Spleen (tissue), 13 donors: ENCODE measurements at places on chromosomes 2 and 18. TPM values are rescaled to one million over a fixed set of nuclear protein-coding genes. Genes with fewer than 3 reads are reported as not detected.
A peak's percentile ranks its signal among the peaks of the same experiment; 100 is the strongest.

GRCh38 chr2:15995603-15996002 is 55.3 kb downstream of the MYCN start:
- no peak overlapping the region for H3K4me3 ChIP-seq
- H3K27ac ChIP-seq, result no peak overlapping the region
- no peaks in the 10 kb centered on the region for H3K36me3 ChIP-seq
- H3K27me3 ChIP-seq, result no peaks in the 10 kb centered on the region
- H3K4me1 ChIP-seq, result no peaks in the 10 kb centered on the region

DNA sequence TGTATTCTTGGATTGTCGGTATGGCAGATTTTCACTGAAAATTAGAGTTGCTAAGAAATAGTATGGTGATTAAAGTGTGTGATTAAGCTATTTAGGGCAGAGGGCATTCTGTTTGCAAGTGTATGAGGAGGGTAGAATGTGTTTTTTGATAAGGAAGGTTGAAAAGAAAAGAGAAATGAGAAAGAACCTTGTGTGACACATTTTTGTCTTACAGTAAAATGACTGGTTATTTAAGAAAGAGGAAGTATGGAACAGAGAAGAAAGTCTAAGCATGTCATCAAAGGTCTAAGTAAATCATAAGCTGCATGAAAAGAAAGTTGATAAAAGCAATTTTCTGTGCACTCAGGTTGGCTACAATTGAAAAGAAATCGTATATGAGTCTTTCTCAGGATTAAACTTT is 5.2 kb upstream of the RSAD2 start:
- peaks cover 24% of the 10 kb centered on the region for H3K4me1 ChIP-seq
- H3K36me3 ChIP-seq, result no peaks in the 10 kb centered on the region
- no peak overlapping the region for H3K4me3 ChIP-seq
- no peak overlapping the region for H3K27ac ChIP-seq

GRCh38 chr2:180124273-180125139 is 117.4 kb upstream of the CWC22 start:
- no peaks in the 10 kb centered on the region for H3K36me3 ChIP-seq
- no peak for DNase-seq
- no peak overlapping the region for H3K27ac ChIP-seq
- H3K4me1 ChIP-seq, result no peaks in the 10 kb centered on the region
- no peak overlapping the region for H3K4me3 ChIP-seq

GRCh38 chr2:56192664-56193305 is 9.0 kb downstream of the CCDC85A start:
- H3K4me1 ChIP-seq, result no peaks in the 10 kb centered on the region
- H3K27ac ChIP-seq, result no peak overlapping the region
- no peak overlapping the region for H3K4me3 ChIP-seq
- no peak for DNase-seq

- no peaks in the 10 kb centered on the region for H3K4me1 ChIP-seq
- H3K4me3 ChIP-seq, result no peak overlapping the region
- no peaks in the 10 kb centered on the region for H3K36me3 ChIP-seq
- peak overlapping the region; percentile 39 for H3K27ac ChIP-seq
- H3K27me3 ChIP-seq, result no peaks in the 10 kb centered on the region
Measured at GRCh38 chr2:30300456-30301221, 69.3 kb downstream of the LBH start.

GRCh38 chr18:67916097-67916496 is 399.6 kb upstream of the DSEL start:
- no peak overlapping the region for H3K27ac ChIP-seq
- H3K4me3 ChIP-seq, result no peak overlapping the region
- H3K4me1 ChIP-seq, result no peaks in the 10 kb centered on the region
- DNase-seq, result no peak

The DSC2 gene
- total RNA-seq, result 8.5 TPM

The ANKRD30BL gene
- not detected for total RNA-seq

The TUBA4B gene
- total RNA-seq, result not detected

The PAPOLG gene
- 27.9 TPM for total RNA-seq
